Gastrocnemius medialis (tissue), 4 donors: ENCODE measurements at places on chromosomes 16 and 17. TPM values are rescaled to one million over a fixed set of nuclear protein-coding genes. Genes with fewer than 3 reads are reported as not detected.

GRCh38 chr17:60792250-60792898, 114.7 kb downstream of the BCAS3 start:
- DNase-seq, result no peak

DNA sequence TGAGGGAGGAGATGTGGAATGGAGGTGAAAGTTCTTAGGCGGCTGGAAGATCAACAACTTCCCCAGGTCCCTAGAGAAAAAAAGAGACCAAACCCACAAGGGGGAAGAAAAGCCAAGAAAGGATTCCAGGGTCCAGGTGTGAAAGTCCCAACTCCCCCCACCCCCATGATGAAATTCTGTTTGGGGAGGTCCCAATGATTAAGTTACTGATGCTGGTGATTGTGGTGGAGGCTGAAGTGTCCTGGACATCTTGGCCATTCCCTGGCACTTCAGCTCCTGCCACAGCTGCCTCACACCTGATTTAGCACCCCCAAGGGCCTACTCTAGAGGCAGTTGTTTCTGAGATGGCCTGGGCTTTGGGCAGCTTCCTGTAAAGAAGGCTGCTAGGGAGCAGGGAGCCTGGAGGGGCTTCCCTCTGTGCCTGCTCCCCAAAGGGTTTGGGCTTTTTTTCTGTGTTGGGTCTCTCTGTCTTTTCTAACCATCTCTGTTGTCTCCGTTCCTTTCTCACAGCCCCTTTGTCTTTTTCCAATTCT, 13.1 kb downstream of the HOXB4 start:
- DNase-seq, result no peak

GRCh38 chr17:48231995-48232959, 124.7 kb downstream of the SNX11 start:
- DNase-seq, result no peak

The NRN1L gene
- 0.87 TPM for total RNA-seq

DNA sequence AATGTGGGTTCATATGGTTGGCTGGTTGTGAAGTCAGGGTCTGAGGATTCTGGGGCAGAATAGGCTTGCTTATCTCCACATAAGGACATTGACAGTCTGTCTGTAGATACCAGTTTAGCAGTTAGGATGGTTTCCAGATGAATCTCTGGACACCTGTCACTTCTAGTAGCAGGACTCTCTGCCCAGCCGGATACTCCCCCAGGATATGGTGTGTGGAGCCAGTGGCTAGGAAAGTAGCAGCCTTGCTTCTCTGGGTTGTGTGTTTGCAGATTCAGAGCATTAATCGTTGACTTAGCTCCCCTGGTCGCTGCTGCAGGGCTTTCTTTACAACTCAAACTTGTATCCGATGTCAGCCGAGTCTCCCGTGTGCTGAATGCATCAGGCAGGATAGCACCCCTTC, 45.2 kb downstream of the CLEC16A start:
- no peak for DNase-seq
